GM19239 (cell line): ENCODE measurements at places on chromosomes 7 and 10.

DNA sequence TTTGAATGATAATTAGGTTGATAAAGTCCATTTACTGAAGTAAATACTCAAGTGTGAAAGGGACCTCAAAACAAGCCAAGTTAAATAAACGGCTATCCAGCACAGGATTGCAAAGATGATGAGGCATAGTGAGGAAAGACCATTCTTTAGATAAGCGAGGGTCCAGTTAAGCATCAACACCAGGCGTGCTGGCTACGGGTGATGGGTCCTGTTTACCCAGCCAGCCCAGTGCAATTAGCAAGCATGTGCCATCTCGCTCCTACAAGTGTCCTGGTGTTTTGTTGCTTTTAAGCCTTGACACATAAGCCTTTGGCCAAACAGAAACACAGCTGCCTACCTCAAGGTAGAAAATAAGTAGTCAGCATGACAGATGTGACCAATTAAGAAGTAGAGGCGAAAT is 7.1 kb downstream of the NEBL start:
- no peak for DNase-seq

DNA sequence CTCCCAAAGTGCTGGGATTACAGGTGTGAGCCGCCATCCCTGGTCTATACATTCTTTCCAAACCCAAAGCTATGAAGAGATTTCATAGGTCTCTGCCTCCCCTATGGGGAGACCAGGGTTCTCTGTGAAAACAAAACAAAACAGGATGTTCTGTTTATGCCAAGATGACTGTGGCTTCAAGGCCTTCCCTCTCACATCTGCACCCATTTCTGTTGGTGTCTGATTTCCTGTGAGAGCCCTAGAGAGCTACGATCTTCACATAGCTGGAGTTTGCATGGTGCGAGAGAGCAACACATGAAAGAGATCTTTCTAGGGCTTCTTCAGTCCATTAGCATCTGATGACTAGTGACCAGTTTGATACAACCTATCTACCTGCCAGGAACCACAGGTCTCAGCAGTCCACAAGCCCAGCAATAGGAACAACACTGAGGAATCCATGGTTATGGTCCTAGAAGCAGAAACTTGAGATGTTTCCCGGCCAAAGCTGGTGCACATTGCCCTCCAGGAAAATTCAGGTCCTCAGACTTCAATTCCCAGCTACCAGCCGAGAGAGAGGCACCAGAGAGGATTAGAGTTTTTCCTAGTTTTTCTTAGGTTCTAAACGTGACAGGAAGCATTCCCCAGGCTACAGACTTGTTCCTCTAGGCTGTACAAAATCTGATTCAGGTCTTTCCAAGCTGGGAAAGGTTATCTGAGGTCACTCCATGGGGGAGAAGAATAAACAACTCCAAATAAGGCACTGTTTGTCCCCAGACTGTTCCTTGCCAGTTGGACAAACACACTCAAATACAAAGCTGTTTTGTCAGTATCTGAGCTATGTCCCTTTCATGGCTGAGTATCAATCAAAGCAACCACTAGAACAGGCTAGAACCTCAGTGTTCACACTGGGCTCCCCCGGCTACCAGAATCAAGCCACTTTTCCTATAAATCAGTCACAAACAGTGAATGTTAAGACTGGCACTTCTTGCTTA is 259.7 kb downstream of the CALN1 start:
- no peak for DNase-seq

DNA sequence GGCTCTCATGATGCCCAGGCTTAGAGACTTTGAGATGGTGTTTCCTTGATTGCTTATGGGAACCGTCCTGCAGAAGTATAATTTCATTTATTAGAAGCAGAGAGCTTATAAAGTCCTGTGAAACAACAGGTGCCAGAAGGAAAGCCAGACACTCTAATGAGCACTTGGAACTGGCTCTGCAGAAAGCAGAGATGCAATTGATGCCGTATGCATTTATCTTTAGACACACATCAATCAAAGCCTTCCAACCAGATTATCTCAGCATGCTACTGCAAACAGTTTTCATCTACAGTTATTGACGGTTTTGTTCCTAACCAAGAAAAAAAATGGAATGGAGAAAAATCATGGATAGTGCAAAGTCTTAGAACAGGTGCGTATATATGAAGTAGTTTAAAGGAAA is 371.7 kb upstream of the PRKCQ start:
- no peak for DNase-seq

DNA sequence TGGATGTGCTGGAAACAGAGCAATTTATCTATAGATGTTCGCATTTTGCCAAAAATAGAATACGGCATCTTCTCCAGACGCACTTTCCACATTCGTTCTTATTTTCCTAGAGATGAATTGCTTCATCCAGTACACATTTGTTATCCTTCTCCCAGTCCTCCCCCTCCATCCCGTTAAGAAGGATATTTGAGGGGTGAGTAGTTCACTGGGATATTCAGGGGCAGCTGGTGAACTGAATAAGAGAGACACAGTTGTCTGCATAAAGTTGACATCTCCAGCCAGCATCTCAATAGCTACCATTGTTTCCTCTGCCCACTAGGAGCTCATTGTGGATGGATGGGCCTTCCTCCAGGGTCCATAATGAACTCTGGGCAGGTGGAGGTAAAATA is 456.8 kb upstream of the NRP1 start:
- DNase-seq = no peak

DNA sequence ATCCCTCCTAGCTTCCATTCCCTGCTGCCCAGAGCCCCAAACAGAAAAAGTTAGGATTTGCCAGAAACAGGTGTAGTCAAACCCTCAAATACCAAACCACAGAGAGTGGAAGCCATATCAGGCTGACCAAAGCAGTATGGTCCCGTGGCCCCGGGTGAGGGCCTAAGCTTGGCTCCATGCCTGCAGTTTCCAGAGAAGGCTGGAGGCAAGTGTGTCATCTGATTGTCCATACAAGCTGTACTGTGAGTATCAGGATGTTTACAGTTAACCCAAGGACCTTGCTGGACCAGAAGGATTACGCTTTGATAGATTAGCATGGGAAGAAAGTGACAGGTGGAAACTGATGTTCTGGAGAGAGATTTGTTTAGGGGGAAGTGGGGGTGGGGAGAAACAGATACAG is 96.3 kb downstream of the PRKAG2 start:
- DNase-seq = no peak

DNA sequence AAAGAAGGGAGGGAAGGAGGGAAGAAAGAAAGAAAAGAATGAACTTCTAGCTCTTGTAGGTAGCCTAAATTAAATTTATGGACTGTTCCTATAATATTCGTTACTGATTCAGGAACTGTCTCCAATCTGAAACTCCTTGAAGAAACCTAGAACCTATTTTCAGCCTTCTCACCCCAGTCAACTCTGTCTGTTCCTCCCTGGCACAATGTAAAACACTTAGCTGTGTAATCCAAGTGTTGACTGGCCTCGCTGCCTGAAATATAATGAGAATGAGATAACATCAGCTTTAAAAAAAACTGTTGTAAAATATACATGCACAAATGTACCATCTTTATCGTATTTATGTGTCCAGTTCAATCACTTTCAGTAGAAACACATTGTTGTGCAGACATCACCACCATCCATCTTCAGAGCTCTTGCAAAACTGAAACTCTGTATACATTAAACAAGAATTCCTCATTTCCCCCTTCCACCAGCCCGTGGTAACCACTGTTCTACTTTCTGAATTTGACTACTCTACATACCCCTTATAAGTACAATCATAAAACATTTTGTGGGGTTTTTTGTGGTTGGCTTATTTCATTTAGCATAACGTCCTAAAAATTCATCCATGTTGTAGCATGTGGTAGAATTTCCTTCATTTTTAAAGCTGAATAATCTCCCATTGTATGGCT is 6.3 kb upstream of the C7orf33 start:
- no peak for DNase-seq

DNA sequence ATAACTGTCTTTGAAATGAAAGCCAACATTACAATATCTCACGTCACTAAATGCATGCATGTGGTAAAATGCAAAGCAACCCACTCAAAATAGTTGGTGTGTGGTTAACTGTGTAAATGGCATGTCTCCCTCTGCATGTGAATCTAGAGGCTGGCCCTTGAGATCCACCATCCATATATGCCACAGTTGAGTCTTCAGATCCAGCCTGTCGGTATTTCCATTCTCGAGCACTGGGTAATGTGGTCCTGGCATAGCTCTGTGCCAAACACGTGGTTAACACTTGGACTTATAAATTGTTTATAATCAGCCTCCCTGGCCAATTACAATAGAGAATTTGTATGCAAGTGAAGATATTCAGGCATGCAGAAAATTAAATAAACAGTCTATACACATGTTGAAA is 90.3 kb downstream of the LYZL1 start:
- DNase-seq = no peak

- no peak for DNase-seq
These were observed 384.9 kb upstream of the PFKP start for GRCh38 chr10:2682491-2682890.

- no peak for DNase-seq
These were observed 1.3 kb upstream of the APBB1IP start for GRCh38 chr10:26436848-26437247.

DNA sequence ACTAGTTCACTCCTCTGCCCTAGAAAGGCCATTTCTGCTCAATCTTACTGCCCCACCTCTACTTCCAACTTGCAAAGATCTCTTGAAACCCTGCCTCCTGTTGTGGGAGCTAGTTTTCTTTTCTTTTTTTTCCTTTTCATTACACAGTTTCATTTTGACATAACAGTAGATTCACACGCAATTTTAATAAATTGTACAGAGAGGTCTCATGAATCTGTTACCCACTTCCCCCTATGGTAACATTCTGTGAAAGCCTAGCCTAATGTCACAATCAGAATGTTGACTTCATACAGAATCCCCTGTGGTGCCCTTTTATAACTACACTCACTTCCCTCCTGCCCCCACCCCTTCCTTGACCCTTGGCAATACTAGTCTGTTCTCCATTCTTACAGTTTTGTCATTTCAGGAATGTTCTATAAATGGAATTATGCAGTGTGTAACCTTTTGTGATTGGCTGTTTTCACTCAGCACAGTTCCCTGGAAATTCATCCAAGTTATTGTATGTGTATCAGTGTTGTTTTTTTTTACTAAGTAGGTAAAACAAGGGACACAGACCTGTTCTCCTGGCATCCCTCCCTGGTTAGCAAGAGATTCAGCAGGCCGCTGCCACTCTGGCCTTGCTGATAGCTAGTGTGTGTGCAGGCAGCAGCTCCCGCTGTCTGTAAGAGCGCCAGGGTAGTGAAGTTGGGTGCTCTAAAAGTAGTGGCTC is 21.5 kb downstream of the CHST3 start:
- DNase-seq = no peak

- peak; percentile 61 for DNase-seq
These were observed 10.2 kb downstream of the HIPK2 start for GRCh38 chr7:139767561-139767982.

DNA sequence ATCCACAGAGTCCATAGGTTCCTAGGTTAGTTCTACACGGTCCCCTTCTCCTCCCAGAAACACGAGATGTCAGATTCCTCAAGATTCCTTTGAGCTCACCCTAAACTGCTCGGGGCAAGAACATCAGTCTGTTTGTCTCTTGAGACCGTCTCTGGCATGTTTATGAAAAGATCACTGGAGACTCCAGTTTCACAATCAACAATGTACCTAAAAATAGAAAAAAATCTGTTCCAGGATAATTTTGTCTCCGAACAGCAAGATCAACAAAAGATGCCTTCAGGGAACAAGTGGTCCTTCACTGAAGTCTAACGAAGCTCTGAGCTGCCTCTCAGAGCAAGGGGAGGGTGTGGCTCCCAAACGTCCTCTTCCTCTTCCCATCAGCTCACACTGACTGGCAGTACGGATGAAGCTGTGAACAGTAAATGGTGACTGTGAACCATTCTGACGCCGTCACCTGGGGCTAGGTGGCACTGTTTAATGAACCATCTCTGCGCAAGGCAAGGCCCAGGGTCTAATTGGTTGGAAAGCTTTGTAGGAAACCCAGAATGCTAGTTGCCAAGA is 156.2 kb upstream of the LYZL1 start:
- no peak for DNase-seq

GRCh38 chr10:21959998-21960397 is 43.5 kb downstream of the DNAJC1 start:
- no peak for DNase-seq

GRCh38 chr7:346116-346898 is 56.3 kb downstream of the FOXL3 start:
- DNase-seq = no peak
